Chondrocyte (in vitro differentiated cells): ENCODE measurements at places on chromosomes 4 and X. TPM values are rescaled to one million over a fixed set of nuclear protein-coding genes. Genes with fewer than 3 reads are reported as not detected.
A peak's percentile ranks its signal among the peaks of the same experiment; 100 is the strongest.

- no peak for DNase-seq
- H3K27me3 ChIP-seq: no peaks in the 10 kb centered on the region
- no peak overlapping the region for H3K27ac ChIP-seq
- peaks cover 4% of the 10 kb centered on the region for H3K4me1 ChIP-seq
Measured at GRCh38 chrX:47864300-47864699, 27.6 kb downstream of the ZNF81 start.

DNA sequence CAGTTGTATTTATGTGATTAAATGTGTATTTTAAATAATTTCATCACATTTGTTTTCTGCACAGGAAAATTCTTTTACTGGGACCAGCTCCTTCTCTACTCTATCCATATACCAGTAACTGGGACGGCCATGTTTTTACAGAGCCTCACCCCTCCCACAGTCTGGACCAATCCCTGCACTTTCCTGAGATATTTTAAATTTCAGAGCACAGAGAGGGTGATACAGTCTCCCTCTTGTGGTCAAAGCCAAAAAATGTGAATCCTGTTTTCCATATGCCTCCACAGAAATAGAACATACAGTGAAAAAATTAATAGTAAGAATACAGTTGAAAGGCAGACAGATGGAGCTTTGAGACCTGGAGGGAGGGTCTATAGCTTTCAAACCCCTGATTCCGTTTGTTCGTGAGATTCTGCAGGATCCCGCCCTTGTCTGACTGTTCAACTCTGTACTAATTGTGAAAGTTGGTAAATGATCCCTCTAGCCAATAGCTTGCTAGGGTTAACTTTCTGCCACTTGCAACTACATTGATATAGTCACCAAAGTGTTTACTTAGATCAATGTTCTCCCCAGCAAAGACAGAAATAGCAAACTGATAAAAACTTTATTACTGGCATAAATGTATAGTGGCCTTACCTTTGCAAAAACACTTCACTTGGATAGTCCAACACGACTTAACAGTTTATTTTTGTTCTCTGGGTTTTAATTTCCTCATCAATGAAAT lies 172.2 kb downstream of the PPARGC1A start:
- H3K27ac ChIP-seq: no peak overlapping the region
- H3K4me1 ChIP-seq: peaks cover 3% of the 10 kb centered on the region
- no peak for DNase-seq
- H3K4me3 ChIP-seq: no peak overlapping the region
- no peaks in the 10 kb centered on the region for H3K27me3 ChIP-seq

GRCh38 chr4:3497523-3498389 lies 34.5 kb downstream of the LRPAP1 start:
- no peak overlapping the region for H3K27ac ChIP-seq
- no peaks in the 10 kb centered on the region for H3K27me3 ChIP-seq
- H3K36me3 ChIP-seq: no peaks in the 10 kb centered on the region
- H3K4me3 ChIP-seq: no peak overlapping the region

DNA sequence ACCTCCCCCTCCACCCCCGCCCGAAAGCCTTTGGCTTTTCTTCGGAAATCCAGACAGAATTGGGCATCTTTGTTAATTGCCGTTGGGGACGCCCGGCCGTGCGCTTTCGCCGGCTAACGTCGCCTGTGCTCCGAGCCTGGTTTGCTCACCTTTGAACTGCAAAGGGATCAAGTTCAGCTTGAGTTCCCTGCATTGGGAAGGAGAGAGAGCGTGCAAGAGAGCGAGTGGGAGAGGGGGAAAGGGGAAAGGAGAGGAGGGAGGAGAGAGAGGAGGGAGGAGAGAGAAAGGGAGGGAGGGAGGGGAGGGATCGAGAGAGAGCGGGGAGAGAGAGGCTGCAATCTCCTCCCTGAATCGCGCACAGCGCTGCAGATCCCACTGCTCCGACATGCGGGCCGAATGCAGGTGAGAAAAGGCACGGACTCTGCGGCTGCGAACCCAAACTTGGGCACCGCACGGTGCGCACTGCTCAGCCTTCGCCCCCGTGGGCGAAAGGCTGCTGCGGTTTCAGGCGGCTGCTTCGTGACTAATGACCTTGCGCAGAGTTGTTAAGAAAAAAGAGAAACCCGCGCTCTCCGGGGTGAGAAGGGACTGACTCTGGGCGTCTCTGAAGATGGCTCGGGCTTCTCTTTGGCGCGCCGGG lies at the start of gene PCDH7:
PCDH7 (plus strand) TSS at position 349 of the 640 bp plus-strand sequence. CDS start 1,054 bp downstream, outside the sequence.
- H3K4me3 ChIP-seq: peak within 1 kb of the TSS; percentile 95
- H3K4me1 ChIP-seq: peaks cover 34% of the 10 kb centered on the region
- H3K27me3 ChIP-seq: no peaks in the 10 kb centered on the region
- DNase-seq: no peak

DNA sequence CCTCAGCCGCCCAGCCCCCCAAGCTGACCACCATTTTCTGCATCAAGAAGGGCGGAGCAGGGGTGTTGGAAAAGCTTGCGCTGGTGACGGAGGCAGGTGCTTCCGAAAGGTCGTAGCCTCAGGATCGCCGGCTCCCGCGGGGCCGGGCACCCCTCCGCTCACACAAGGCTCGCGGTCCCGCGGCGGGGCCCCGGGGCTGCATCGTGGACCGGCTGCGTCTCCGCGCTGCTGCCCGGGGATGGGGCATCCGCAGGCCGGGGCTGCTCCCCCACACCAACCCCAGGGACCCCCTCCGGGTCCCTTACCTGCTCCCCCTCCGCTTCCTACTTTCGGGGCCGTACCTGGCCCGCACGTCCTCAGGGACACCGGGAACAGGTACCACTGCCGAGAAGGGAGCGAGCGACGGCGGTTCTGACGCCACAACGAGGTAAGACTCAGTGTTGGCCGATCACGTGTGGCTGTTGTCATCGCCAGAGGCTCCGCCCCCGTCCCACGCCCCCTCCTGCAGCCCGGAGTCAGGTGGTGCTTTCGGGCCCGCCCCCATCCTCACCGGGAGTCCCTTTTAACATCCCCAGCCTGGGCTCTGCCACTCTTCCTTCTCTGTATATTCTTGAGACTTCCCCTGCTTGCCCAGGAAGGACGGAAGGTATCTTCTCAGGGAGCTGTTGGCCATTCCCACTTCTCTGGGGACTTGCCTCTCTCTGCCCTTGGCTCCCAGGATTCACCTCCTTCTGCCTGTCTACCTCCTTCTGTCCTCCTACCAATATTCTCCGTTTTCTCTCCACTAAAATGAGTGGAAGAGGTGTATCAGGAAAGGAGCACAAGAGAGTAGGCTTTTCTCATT lies at the start of gene BEX2:
BEX2 (minus strand) TSS at position 436 of the 844 bp plus-strand sequence. CDS start 1,014 bp downstream, outside the sequence.
- DNase-seq: peak; percentile 90
- peak within 1 kb of the TSS; percentile 68 for H3K4me3 ChIP-seq
- H3K4me1 ChIP-seq: peaks cover 4% of the 10 kb centered on the region
- H3K27ac ChIP-seq: no peak within 1 kb of the TSS

- peak overlapping the region; percentile 9 for H3K27ac ChIP-seq
- no peak overlapping the region for H3K4me3 ChIP-seq
- no peaks in the 10 kb centered on the region for H3K27me3 ChIP-seq
- no peaks in the 10 kb centered on the region for H3K36me3 ChIP-seq
Measured at GRCh38 chr4:145804116-145804515, 124.2 kb downstream of the C4orf51 start.

GRCh38 chr4:145011636-145012035 lies 86.4 kb downstream of the ANAPC10 start:
- H3K4me1 ChIP-seq: peaks cover 20% of the 10 kb centered on the region
- no peaks in the 10 kb centered on the region for H3K27me3 ChIP-seq
- no peak for DNase-seq
- H3K4me3 ChIP-seq: no peak overlapping the region
- H3K36me3 ChIP-seq: peaks cover 12% of the 10 kb centered on the region
- H3K27ac ChIP-seq: peak overlapping the region; percentile 74

- DNase-seq: no peak
- no peak overlapping the region for H3K4me3 ChIP-seq
- no peaks in the 10 kb centered on the region for H3K36me3 ChIP-seq
Measured at GRCh38 chr4:152531479-152531878, 4.4 kb downstream of the FBXW7 start.

DNA sequence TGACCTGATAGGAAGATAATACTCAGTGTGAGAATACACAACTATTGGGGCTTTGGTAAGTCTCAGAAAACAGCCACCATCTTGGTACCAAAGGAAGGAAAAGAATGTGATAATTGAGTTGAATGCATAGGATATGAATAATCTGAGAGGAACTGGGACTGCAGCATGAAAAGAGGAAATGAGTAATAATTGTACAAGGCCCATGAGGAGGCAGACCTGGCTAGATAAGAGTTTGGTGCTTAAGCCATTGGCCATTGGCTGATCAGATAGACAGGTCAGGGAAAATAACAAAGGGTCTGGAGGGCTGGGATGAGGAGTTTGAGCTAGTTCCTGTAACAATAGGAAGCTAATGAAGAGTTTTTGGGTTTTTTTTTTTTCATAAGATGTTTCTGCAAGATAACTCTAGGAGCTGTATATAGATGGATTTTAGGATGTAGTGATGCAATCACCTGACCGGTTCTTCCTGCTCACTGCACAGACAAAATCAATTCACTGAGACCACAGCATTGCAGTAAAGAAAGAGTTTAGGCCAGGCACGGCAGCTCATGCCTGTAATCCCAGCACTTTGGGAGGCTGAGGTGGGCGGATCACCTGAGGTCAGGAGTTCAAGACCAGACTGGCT lies 5.3 kb upstream of the TRMT2B start:
- no peak overlapping the region for H3K4me3 ChIP-seq
- H3K36me3 ChIP-seq: no peaks in the 10 kb centered on the region
- H3K4me1 ChIP-seq: peaks cover 2% of the 10 kb centered on the region
- no peaks in the 10 kb centered on the region for H3K27me3 ChIP-seq
- no peak overlapping the region for H3K27ac ChIP-seq
- no peak for DNase-seq

- DNase-seq: no peak
- no peaks in the 10 kb centered on the region for H3K4me1 ChIP-seq
- no peak overlapping the region for H3K27ac ChIP-seq
- H3K36me3 ChIP-seq: peaks cover 35% of the 10 kb centered on the region
- no peak overlapping the region for H3K4me3 ChIP-seq
Measured at GRCh38 chr4:5799406-5799805, 88.4 kb downstream of the EVC start.

DNA sequence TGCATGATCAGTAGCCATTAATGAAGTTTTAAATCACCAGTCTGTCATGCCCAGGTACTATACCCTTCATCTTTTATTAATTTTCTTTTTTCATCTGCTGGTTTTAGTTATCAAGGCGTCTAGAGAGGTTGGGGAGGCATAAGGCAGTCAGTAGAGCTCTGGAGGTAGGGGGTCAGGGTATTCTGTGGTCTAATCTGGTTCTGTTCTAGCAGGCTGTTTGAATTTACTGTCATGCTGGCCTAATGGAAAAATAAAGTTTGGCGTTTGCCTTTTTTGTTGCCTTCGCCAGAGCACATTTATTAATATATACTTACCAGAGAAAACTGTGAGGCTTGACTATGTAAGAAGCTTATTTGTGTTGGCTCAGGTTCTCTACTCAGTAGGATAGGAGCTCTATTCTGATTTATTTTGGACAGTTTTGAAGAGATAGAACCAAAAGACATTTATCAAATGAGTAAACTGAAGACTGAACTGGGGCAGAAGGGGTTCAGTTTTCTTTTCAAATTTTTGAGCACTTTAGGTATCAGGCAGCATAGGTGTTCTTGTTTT lies 46.9 kb downstream of the TMEM131L start:
- no peak overlapping the region for H3K4me3 ChIP-seq
- peaks cover 47% of the 10 kb centered on the region for H3K4me1 ChIP-seq
- H3K27me3 ChIP-seq: no peaks in the 10 kb centered on the region
- peak overlapping the region; percentile 73 for H3K27ac ChIP-seq

DNA sequence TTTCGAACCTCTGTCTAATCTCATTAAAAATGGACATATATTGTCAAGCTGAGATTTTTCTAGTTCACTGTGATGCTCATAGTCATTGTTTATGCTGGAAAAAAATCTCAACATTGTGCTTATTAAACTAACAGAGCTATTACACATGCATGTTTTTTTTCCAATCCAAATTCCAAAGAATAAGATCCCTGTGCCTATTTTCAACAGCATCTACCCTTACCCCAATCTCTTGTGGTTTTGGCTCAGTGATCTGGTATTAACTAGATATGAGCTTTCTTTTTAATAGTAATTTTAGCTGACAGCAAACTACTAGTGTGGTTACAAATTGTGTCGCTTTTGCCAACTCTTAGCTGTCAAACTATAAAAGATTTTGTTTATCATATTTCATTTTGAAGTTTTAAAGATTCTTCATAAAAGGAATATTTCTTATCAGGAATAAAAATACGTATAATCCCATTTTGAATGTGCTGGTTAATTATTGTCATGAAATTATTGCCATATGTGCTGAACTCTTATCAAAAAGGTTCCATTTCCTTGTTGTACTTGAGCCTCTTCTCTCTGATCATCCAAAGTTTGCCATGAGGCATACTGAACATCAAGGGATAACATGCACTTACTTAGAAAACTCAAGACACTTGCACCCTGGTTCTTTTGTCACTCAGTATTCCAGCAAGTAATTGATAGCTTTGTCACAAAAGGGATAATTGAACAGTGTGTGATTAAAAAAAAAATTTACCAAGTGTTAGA lies 241.2 kb downstream of the ARHGAP24 start:
- H3K4me1 ChIP-seq: peaks cover 9% of the 10 kb centered on the region
- no peak overlapping the region for H3K4me3 ChIP-seq
- no peak for DNase-seq

DNA sequence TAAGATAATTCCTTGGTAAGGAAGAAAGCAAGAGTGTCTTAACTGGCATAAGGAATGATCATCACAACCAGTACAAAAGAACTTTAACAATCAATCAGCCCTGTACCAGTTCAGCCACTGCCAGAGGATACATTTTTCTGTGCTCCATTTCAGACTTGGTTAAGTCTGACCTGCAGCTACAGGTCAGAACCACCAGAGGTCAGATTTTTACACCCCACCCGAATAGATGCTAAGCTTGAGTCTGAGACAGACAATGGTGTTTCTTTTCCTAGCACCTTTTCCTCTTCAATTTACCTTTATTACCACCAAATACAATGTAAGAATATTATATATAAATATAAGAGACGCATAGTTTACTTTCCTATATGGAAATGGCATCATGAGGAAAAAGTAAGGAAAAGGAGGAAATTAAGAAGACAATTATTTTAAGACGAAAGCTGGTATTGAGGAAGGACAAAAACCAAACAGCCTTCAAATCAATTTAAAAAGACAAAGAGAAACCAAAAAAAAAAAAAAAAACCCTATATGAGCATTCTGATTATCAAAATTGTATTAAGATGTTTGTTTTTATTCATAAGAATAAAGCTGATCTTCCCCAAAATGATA lies 215.3 kb upstream of the TTC29 start:
- no peak overlapping the region for H3K4me3 ChIP-seq
- peak overlapping the region; percentile 77 for H3K27ac ChIP-seq
- H3K27me3 ChIP-seq: no peaks in the 10 kb centered on the region
- no peak for DNase-seq
- H3K36me3 ChIP-seq: no peaks in the 10 kb centered on the region
- H3K4me1 ChIP-seq: peaks cover 52% of the 10 kb centered on the region

GRCh38 chr4:151325949-151326246 lies 493 bp upstream of the SH3D19 start:
- no peaks in the 10 kb centered on the region for H3K27me3 ChIP-seq
- no peaks in the 10 kb centered on the region for H3K36me3 ChIP-seq
- peak overlapping the region; percentile 96 for H3K27ac ChIP-seq
- peak overlapping the region; percentile 97 for H3K4me3 ChIP-seq
- H3K4me1 ChIP-seq: peaks cover 43% of the 10 kb centered on the region

- peaks cover 12% of the 10 kb centered on the region for H3K4me1 ChIP-seq
- no peaks in the 10 kb centered on the region for H3K36me3 ChIP-seq
- no peak overlapping the region for H3K4me3 ChIP-seq
- no peaks in the 10 kb centered on the region for H3K27me3 ChIP-seq
Measured at GRCh38 chr4:137993232-137993631, 248.9 kb downstream of the SLC7A11 start.

Gene DNAAF6
- total RNA-seq: not detected in 3 replicates

Gene NRK
- total RNA-seq: 12.7 to 30.6 TPM (median 13.1 TPM) in 3 replicates

Gene NKAP
- 6.4 to 9.8 TPM (median 6.7 TPM) in 3 replicates for total RNA-seq

Gene ANOS1
- 9.6 to 23.1 TPM (median 22.3 TPM) in 3 replicates for total RNA-seq

Gene NPFFR2
- not detected in 3 replicates for total RNA-seq

Gene CLNK
- total RNA-seq: not detected in 3 replicates

Gene AMTN
- not detected in 3 replicates for total RNA-seq

Gene TXK
- 0.22 TPM in 1 of 3 replicates, not detected in the others for total RNA-seq

Gene SASH3
- total RNA-seq: not detected in 3 replicates

Gene FDCSP
- not detected in 3 replicates for total RNA-seq
